LoVo (cell line): ENCODE measurements at places on chromosomes 11 and 22.

GRCh38 chr11:34207487-34208180 lies 102.2 kb downstream of the NAT10 start:
- DNase-seq, result no peak

DNA sequence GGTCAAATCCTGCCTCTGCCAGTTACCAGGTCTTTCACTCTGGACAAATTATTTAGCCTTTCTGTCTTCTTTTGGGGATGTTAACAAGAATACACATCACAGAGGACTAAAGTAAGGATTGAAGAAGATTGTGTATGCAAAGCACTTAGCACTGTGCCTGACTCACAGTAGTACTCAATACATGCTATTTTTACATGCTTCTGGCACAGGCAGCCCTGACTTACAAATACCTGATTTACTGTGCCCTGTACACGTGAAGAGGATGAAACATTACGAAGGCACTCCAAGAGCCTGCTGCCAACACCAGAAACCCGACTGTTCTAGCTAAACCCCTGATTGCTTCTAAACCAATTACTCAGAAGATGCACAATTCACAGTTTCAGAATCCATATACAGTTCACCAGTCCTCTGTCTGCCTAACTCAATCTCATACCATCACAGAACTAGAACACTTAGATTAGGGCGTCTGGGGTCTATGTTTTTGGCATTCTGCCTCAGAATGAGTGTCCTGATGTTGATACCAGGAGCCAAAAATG lies 300.9 kb upstream of the DDI1 start:
- DNase-seq, result no peak

DNA sequence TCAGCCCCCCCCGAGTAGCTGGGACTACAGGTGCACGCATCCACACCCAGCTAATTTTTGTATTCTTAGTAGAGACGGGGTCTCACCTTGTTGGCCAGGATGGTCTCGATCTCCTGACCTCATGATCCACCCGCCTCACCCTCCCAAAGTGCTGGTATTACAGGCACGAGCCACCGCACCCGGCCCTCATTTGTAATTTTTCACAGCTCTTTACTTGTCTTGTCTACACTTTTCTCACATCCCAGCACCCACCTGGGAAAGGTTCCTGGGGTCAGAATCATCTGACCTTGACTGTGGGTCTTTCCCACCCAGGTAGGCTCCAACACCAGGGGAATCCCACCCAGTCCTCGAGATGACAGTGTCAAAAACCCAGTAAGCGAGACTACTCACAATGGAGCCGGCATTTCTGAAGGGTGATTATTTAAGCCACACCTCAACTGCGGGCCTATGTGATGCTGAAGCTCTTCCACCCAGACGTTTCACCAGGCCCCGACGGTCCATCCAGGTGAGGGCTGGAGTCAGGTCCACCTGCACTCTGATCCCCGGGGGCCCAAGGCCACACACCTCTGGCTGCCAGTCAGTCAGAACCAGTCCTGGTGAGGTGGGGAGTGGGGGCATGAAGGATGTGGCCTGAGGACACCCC lies 23.4 kb downstream of the CELSR1 start:
- DNase-seq, result no peak

DNA sequence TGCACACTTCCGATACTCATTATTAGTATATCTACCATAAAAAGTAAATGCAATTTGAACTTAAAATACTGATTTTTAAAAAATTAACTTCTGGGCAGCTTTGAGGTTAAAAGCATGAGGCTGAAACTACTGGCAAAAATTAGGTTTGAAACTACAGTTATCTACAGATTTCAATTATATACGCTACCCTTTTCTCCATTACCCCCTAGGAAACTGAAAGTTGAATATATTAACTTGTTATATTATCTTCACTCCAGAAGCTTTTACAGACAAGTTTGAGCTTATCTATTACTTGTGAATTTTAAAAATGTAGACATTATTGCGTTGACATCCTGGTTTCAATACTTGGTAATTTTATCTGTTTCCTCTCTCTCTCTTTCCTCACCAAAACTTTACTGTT lies 96.7 kb upstream of the DDI1 start:
- DNase-seq, result no peak

DNA sequence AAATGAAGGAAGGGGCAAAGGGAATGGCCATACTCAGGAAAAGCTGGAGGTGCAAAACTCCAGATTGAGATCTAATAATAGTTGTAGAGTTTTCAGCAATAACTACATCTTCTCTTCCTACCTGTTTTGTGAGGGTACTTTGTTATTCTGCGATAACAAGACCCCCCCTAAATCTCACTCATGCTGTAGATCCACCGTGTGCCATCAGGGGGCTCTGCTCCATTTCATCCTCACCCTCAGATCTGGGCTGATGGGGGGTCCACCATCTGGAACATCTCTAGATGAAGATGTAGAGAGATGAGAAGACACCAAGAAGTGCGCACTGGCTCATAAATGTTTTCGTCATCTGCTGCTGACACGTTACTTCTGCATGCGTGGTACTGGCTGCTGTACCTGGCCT lies 135.9 kb upstream of the KIRREL3 start:
- DNase-seq, result no peak

DNA sequence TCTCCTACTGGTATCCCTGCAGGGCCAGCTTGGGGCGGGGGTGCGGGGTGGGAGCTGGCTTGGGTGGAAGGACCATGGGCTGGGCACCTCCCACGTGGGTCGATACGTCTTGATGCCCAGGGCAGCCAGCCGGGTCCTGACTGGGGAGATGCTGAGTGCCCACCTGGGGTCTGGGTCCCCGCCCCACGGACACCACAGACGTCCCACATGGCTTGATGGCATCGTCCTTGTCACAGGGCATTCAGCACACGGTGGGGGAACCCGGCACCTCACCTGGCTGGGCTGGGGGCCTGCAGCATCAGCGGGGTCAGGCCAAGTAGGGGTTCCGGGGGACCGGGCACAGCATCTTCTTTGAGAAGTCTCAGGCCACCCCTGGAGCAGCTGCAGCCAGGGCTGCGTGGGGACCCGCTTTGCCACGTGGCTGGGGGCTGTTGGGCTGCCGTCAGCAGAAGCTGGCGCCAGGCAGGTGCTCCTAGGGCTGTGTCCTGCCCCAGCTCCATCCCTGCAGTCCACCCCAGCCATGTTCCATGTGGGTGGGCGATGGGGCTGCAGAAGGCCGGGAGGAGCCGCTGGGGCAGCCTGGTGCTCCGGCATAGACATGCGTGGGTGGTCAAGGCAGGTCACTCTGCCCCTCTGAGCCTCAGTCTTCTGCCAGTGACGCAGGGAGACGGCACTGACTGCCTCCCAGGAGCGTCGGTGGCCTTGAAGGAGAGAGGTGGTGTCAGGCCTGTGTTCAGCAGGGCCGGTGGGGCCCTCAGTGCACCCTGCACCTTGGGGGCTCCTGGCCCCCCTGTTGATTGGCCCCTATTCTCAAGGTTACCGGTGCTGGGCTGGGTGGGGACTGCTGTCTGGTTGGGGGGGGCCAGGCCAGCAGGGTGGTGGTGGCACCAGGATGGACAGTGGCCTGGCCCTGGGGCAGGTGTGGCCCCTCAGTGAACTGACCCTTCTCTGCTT lies 8.4 kb downstream of the SELENOO start:
- no peak for DNase-seq

DNA sequence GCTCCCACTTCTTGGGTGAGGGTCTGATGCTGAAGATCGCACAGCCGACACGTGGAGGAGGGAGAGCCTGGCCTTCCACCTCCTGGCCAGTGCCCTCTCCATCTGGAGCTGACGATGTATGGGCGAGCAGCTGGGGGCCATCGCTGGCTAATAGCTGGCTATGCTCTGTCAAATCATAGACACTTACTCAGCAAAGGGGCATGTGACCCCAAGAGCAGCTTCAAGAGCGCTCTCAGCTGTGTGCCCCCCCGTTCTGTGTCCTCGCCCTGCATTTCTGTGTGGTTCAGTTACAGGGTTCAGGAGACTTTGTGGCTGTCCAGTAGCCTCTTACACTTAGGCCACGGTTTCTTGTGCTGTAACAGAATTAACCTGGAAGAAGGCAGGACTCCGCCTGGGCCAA lies 26.4 kb downstream of the FBLN1 start:
- no peak for DNase-seq

DNA sequence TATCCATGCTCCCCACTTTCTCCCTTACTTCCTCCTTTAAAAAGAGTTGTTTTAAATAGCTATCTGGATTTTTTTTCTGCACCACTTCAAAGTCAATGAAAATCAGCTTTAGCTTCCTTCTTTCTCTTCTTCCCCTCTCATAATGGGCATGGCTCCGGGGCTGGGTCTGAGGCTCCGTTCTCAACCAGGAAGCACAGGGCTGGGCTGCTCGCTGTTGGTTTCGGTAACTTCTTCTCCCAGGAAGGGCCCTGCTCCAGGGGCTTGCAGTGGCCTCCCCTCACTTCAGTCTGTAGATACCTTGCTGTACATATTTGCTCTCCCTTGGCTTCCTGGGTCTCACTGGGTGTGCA lies 23.8 kb downstream of the MICAL2 start:
- no peak for DNase-seq

DNA sequence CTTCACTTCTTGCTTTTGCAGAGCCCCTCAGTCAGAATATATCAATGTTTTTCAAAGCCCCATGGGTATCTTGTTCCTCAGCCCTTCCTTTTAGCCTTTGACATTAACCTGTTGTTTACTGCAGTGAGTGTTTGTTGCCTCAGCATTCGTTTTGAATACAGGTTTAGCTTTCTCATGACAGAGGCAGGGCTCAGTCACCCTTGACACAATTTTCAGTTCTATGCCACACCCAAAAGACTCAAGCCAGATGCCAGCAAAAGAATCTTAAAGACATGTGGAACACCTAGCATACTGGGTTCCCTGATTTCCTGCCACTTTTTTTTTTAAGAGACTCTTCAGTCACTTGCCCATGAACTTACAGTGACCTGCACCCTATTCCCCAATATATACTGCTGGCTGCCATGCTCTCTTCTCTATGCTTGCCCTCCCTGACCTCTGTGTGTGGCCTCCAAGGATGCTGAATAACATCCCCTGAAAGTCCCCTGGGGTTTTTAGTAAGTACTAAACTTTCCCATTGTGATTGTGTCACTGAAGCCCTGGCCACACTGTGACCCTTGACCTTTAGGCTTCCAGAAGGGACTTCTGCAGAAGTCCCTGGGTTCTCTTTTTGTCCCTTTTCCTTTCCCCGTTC lies 1225.5 kb downstream of the TBC1D22A start:
- no peak for DNase-seq

GRCh38 chr11:120703358-120704152 lies 192.0 kb downstream of the GRIK4 start:
- DNase-seq, result no peak

DNA sequence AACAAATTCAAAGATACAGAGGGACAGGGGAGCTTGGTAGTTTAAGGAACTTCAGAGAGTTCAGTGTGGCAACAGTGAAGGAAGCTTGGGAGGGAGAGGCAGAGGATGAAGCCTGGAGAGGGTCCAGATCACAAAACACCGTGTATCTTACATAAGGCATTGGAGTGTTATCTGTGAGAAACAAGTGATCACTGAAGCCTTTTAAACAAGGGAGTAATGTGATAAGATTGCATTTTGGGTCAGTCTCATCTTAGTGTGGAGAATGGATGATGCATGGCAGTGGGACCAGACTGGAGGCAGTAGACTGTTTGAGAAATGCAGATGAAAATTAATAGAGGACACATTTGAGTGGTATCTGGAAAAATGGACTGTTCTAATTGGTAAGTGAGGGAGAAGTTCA lies 79.4 kb downstream of the EXT2 start:
- DNase-seq, result no peak

DNA sequence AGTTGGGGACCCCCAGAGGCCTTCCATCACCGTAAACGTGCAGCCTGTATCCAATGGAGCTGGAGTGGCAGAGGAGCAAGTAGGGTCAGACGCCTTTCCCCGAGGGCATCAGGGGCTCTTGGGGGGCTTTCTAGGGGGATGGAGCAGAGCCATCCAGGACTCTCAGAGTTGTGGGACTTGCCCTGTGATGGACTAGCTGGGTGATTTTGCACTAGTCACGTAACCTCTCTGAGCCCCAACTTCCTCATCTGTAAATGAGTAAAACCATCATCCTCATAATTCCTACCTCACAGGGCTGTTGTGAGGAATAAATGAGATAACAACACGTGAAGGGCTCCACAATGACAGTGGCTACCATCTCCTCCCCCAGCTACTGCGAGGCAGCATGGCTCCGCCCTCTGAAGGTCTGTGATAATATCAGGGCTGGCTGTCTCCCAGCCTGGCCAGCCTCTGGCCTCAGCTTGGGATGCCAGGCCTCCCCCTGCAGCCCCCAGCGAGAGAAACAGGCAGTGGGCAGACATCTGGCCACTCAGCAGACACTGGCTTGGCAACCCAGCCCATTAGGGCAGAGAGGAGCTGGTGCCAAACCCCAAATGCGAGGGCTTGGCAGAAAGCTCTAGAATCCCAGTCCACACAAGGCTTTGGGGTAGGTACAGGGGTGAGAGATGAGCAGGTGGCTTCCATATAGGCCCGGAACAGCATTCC lies 6.7 kb downstream of the USP2 start:
- DNase-seq, result no peak

DNA sequence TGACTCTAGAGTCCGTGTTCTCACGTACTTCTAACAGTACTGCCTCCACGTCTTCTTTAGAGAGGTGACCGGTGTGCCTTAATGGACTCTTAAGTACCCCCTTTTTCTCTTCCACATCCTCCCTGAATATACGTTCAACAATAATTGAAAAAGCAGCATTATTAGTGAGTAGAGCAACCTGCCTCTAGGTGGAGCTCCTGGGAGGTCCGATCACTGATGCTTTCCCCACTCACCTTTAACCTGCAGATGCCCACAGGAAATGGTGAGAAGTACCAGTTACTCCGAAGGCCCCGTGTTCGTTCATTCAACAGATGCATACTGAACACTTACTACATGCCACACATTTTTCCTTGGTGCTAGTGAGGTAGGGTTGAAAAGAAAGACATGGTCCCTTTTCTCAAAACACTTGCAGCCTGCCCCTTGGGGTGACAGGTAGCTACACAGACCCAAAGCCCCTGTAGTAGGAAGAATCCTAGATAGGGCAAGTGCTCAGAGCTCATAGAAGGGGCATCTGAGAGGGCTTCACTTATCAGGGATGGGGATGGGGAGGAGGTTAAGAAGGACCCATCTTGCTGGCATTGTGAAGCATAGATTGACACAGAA lies 72.7 kb downstream of the FEZ1 start:
- peak; percentile 8 for DNase-seq

DNA sequence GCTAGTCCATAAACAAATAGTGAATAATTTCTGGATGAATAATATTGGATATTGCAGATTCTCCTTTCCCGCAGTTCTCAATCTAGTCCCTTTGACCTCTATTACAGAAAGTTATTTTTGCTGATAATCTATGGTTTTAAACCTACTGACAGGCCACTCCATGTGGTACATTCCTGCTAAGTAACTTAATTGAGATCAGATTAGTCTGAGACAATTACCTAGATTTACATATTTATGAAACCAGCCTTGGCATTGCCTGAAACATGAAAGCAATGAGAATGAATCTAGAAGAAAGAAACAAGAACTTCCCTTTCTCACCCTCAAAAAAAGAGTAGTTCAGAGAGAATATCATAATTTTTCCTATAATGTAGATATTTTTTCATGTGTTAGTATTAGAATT lies 964.2 kb downstream of the JRKL start:
- DNase-seq, result no peak

GRCh38 chr11:131530407-131530806 lies 160.0 kb downstream of the NTM start:
- no peak for DNase-seq
